Small intestine (tissue), 16 donors: ENCODE measurements at places on chromosomes 1 and 21. TPM values are rescaled to one million over a fixed set of nuclear protein-coding genes. Genes with fewer than 3 reads are reported as not detected.

DNA sequence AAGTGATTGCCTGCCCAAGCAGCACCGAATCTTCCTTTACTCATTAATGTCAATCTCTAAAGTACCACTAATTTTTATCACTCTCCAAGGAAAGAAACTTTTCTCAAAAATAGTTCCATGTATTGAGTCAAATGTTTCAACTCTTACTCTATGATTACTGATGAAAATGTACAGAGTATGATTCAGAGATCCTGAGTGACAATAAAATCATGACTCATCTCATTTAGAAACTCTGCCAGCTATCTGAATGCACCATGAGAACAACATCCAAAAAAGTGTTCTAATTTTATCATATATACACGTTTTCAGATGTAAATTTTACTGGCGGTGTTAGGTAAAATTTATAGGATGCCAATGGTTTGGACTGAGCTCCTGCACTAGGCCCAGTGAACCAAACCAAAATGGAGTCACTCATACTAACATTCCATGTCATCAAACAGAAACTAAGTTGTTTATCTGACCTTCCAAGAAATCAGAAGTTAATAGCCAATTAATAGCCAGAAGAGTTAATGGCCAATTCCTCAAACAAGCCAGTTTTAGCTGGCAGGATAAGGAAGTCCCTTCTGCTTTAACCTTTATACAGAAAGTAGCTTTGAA is 22.6 kb downstream of the PLPPR5 start:
- no peaks in the 10 kb centered on the region for H3K27me3 ChIP-seq
- H3K27ac ChIP-seq: no peak overlapping the region
- no peak overlapping the region for H3K4me3 ChIP-seq
- H3K36me3 ChIP-seq: no peaks in the 10 kb centered on the region
- no peaks in the 10 kb centered on the region for H3K4me1 ChIP-seq

DNA sequence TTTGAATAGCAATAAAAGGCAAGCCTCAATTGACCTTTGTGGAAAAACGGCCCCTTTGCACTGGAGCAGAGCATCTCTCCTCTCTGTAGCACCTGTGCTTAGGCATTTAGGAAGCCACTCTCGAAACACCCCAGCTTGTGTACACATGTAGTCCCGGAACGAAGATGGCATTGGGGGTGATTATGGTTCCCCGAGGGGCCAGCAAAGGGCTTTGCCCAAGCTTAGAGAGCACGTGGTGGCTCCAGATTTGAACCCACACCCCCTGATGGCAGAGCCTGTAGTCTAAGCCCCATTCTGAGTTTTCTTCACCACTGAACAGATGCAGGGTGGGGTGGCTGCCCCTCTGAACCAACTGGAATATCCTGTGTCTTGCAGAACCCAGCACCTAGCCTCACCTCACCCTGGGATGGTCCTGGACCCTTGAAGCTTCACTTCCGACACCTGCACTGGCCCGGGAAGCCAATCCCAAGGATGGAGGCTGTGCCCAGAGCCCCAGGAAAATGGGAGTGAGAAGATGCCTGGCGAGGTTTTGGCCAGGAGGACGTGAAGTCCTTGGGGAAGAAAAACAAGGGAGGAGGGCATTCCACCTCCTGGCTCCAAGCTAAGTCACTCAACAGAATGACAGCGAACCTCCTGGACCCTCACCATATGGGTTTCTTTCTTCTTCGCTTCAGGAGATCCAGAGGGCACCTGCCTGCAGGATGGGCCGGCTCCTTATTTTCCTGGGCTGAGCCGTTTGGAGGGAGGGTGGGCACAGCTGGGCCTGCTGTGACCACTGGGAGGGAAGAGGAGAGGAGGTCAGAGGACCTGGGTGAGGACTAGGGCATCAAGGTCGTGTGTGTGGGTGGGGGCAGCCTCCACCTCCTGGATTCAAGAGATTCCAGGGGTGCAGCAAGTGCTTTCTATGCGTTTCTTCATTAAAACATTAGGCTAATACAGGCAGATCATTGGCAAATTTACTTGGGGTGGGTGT is 37.7 kb downstream of the IGFN1 start:
- no peaks in the 10 kb centered on the region for H3K4me1 ChIP-seq

DNA sequence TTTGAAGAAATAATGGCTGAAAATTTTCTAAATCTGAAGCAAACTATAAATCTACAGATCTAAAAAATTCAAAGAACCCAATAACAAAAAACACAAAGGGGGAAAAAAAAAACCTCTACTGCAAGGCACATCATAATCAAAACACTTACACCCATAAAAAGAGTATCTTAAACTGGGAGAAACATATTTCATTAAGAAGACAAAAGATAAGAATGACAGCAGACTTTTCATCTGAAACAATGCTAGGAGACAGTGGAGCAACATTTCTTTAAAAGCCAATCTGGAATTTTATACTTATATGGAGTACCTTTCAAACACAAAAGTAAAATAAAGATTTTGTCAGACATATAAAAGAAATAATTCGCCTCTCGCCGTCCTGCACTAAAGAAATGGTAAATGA is 49.1 kb downstream of the COP1 start:
- no peaks in the 10 kb centered on the region for H3K4me1 ChIP-seq
- H3K27me3 ChIP-seq: no peaks in the 10 kb centered on the region
- H3K27ac ChIP-seq: no peak overlapping the region

- H3K27ac ChIP-seq: no peak overlapping the region
- no peak overlapping the region for H3K4me3 ChIP-seq
- no peaks in the 10 kb centered on the region for H3K36me3 ChIP-seq
- DNase-seq: no peak
- no peaks in the 10 kb centered on the region for H3K4me1 ChIP-seq
- no peaks in the 10 kb centered on the region for H3K27me3 ChIP-seq
Observed at GRCh38 chr1:90671251-90671650, 45.9 kb downstream of the BARHL2 start.

- no peak overlapping the region for H3K4me3 ChIP-seq
- H3K27ac ChIP-seq: no peak overlapping the region
- DNase-seq: no peak
- no peaks in the 10 kb centered on the region for H3K4me1 ChIP-seq
- no peaks in the 10 kb centered on the region for H3K36me3 ChIP-seq
Observed at GRCh38 chr1:229396585-229397206, 37.2 kb downstream of the ACTA1 start.

- H3K27ac ChIP-seq: peak overlapping the region; percentile 13
- peaks cover 5% of the 10 kb centered on the region for H3K36me3 ChIP-seq
- no peaks in the 10 kb centered on the region for H3K27me3 ChIP-seq
Observed at GRCh38 chr1:8370905-8371315, 53.0 kb downstream of the SLC45A1 start.

DNA sequence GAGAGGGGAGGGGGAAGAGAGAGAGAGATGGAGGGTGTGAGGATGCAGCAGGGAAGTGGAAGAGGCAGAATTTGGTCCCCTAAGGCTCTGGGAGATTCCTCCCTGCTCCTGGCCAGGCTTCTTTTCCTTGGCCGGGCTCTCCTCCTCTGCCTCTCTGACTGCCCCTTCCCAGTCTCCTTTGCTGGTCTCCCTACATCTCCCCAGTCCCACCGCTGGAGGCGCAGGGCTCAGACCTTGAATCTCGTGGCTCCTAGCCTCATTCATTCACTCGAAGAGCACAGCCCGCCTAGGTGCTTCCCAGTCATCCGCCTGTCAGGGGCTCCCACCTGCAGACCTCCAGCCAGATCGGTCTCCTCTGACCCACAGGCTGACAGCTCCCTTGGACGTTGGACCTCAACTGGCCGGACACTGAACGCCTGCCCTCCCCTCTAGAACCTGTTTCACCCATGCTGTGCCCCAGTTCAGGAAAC is 76.5 kb downstream of the VWA5B1 start:
- H3K36me3 ChIP-seq: no peaks in the 10 kb centered on the region
- no peak overlapping the region for H3K4me3 ChIP-seq
- H3K27ac ChIP-seq: no peak overlapping the region
- DNase-seq: peak; percentile 24
- peaks cover 20% of the 10 kb centered on the region for H3K27me3 ChIP-seq

DNA sequence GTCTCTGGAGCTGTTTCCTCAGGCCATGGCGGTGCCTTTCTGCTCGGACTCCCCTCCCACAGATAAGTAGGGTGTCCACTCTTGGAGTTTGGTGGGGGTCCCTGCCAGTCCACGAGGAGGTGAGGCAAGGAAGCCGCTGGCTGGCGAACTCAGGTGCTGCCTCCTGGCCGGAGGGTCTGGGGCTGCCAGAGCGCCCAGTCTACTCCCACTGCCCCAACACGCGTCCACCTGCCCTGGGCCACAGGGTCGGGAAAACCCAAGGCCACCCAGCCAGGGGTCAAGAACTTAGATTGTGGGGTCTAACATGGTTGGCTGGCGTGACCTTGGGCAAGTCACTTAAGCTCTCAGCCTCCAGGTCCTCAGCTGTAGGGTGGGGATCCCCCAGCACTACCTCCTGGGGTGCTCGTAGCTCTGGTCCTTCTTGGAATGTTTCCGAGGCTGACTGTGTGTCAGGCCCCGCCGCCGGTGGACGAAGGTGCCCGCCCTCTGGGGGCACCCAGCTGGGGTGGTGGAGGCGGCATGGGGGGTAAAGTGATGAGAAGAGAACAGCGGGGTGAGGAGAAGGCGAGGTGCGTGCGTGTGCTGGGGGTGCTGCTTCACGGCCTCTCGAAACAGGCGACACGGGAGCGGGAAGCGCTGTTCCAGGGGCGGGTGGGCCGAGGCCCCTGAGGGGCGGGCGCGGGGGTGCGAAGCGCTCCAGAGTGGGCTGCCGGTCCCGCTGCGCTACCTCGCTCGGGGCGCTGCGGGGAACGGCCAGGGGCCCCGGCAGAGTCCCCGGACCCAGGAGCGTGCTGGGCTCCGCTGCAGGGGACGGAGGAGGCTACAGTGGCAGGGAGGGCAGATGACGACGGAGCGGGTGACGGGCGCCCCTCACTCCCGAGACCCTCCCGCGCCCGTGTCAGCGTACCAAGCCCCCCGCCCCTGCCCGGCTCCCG is 1.2 kb downstream of the SH2D5 start:
- peak; percentile 37 for DNase-seq
- no peak overlapping the region for H3K27ac ChIP-seq
- no peak overlapping the region for H3K4me3 ChIP-seq
- H3K27me3 ChIP-seq: peaks cover 22% of the 10 kb centered on the region
- H3K4me1 ChIP-seq: peaks cover 17% of the 10 kb centered on the region
- peaks cover 5% of the 10 kb centered on the region for H3K36me3 ChIP-seq

The FGR gene
- 1.6 TPM for polyA plus RNA-seq

The ARHGAP29 gene
- polyA plus RNA-seq: 1.4 TPM
